Left cardiac atrium (tissue), 4 donors: ENCODE measurements at places on chromosomes 6 and 20.

DNA sequence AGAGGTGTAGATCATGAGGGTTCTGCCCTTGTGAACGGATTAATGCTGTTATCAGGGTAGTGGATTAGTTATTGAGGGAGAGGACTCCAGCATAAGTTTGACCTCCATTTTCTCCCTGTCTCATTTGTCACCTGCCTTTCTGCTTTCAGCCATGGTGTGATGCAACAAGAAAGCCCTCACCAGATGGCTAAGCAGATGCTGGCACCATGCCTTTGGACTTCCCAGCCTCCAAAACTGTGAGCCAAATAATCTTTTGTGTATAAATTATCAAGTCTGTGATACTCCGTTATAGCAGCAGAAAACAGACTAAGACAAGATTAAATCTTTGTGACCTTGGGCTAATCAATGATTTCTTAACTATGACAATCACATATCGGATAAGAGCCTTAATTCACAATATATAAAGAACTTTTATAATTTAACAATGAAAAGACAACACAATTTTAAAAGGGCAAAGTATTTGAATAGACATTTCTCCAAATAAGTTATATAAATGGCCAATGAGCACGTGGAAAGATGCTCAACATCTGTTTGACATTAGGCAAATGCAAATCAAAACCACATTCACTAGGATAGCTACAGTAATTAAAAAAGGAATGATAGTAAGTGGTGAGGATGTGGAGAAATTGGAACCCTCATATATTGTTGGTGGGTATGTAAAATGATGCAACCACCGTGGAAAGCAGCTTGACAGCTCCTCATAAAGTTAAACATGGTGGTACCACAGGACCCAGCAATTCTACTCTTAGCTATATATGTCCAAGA is 45.3 kb upstream of the IFNGR1 start:
- DNase-seq, result no peak

- no peak for DNase-seq
Observed at GRCh38 chr20:6502219-6502618, 265.3 kb upstream of the BMP2 start.

DNA sequence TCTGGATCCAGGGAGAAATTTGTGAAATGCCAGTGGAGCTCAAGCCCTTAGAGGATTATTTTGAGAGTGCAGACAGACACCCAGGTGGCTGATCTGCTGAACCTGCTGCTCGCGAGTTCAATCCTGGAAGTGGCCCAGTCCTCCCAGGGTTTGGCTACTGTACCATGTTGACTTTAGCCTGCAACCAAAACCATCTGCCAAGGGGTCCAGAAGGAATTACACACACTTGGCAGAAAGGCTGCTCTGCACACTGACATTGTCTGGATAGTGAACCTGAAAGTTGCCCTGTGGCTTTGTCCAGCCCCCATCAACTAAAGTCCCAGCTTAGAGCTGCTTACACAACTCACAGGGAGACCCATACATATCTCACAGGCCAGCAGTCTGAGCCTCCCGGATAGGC is 21.6 kb upstream of the PI3 start:
- DNase-seq, result no peak

GRCh38 chr6:166784691-166785090 is 157.6 kb upstream of the RPS6KA2 start:
- DNase-seq, result no peak

DNA sequence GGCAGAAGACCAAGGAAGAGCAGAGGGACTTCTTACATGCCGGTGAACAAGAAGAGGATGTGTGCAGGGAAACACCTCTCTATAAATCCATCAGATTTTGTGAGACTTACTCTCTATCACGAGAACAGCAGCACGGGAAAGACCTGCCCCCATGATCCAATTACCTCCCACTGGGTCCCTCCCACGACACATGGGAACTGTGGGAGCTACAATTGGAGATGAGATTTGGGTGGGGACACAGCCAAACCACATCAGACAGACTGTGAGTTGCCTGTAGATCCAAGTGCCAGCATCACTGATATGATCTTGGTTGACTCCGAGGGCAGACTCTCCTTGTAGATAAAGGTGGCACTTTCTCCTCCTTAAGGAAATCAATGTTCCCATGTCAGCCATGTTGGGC is 414.8 kb upstream of the JARID2 start:
- DNase-seq, result no peak

GRCh38 chr6:167965592-167966539 is 31.6 kb upstream of the KIF25 start:
- DNase-seq, result no peak

- DNase-seq, result no peak
Observed at GRCh38 chr6:132736239-132736638, 21.5 kb downstream of the VNN2 start.

GRCh38 chr20:39398656-39399055 is 436.5 kb downstream of the DHX35 start:
- DNase-seq, result no peak

DNA sequence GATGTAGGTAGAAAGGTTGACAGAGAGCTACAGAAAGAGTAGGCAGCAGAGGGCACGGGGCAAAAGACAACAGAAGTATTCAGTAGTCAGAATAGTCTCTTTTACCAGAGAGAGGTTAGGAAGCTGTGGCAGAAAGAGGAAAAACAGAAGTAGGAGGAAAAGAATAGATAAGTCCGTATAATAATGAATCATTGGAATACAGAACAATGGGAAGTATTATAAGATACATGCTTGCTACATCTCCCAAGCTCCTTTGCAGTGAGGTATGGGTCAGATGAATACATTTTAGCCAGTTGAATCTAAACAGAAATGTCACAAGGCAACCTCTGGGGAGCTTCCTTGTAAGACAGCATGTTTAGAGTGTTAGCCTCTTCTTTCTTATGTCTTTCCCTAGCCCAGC is 570.5 kb upstream of the CITED2 start:
- no peak for DNase-seq
